Stimulated activated CD4-positive, alpha-beta T cell treated with anti-CD3 and anti-CD28 coated beads, Interleukin-1b, Interleukin-23, amount 100 ng/mL, for 48 hours (primary cell): ENCODE measurements at places on chromosomes 16 and 17.

DNA sequence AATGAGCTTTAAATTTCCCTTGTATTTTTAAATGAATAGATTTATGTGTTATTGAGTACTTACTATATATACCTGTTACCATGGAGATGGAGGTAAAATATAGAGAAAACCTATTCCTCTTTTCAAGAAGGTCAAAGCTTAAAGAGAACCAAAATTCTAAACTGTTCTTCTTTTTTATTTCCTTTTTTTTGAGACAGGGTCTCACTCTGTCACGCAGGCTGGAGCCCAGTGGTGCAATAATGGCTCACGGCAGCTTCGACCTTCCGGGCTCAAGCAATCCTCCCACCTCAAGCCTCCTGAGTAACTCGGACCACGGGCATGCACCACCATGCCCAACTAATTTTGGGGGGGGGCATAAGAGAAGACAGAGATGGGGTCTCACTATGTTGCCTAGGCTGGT is 25.0 kb upstream of the TMEM97 start:
- DNase-seq: no peak

DNA sequence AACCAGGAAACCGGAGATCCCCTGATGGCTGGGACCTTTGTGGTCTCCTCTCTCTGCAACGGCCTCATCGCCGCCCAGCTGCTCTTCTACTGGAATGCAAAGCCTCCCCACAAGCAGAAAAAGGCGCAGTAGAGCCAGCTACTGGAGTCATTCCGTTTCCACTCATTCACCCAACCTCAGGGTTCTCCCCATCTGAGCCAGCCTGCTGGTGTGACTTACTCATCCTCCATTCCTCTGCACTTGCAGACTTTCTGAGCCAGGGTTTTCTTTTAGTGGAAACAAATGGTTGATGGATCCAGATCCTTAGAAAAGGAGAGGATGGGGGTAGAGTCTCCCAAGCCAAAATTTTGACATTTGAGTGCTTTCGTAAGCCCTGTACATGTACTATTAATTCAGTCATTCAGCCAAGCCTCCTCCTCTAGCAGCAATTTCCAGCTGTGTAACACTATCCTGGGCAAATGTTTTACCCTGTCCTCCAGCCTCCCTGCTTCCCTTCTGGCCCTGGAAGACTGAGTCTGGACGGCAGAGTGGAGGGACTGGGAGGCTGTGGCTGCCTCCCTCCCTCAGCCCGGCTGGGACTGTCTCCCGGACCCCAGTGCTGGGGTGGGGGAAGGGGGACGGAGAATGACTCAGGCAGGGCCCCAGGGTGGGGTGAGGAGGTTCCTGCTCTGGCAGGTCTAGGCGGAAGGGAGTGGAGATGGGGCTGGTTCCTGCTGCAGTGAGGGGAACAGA is 2.3 kb downstream of the SOX15 start:
- no peak for DNase-seq

GRCh38 chr17:63476459-63476853 is 405 bp upstream of the ACE start:
- no peak for DNase-seq

GRCh38 chr16:48580925-48581500 is 29.0 kb downstream of the N4BP1 start:
- DNase-seq: no peak

- no peak for DNase-seq
These were observed 7.3 kb upstream of the AARSD1 start for GRCh38 chr17:42971589-42971988.

DNA sequence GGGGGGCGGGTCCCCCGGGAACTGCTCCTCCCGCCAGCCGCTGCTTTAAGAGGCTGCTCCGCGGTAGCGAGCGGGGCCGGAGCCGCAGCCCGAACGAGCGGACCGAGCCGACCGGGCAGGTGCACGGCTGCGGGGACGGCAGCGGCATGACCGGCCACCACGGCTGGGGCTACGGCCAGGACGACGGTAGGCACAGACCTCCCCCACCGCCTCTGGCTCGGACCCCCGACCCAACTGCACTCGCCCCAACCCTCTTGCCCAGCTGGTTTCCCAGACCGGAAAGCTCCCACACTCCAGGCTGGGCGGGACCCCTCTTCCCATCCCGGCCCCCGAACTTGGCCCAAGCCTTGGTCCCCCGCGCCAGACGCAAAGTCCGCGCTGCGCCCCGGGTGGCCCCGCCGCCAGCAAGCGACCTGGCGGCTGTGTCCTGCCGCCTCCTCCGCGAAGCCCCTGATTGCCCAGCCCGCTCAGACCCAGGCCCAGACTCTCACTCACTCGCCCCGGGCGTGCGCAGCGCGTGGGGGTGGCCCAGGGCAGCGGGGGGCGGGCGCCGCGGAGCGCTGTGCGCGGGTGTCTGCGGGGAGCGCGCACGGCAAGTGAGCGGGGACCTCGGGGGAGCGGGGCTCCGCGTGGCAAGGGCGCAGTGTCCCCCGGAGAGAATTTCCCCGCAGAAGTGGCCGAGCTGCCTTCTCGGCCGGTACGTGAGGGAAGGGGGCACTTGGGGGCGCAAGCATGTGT is at the start of gene CA7:
CA7 (plus strand) TSS at position 73 of the 738 bp plus-strand sequence; CDS start at position 147, 74 bp downstream.
- no peak for DNase-seq

DNA sequence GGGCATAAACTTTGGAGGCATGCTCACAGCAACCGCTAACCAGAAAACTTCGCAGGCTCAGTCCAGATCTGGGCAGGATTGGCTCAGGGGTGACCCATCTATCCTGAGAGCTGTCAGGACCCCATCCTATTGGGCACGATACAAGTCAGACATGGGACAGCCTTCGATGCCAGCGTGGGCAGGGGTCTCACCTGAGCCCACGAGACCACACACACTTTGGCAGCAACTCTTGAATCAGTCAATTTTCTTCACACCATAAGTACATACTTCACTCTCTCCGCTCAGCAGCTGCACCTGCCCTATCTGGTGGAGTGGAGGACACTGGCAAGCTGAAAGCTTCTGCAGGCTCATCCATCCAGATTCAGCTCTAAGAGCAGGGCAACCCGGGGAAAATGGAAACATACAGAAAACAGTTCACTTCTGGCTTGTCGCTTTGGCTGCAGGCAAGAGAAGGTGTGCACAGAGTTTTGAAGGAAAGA is 48.3 kb downstream of the ZFHX3 start:
- DNase-seq: no peak

- no peak for DNase-seq
These were observed 30.4 kb downstream of the CCDC182 start for GRCh38 chr17:57714665-57715180.

DNA sequence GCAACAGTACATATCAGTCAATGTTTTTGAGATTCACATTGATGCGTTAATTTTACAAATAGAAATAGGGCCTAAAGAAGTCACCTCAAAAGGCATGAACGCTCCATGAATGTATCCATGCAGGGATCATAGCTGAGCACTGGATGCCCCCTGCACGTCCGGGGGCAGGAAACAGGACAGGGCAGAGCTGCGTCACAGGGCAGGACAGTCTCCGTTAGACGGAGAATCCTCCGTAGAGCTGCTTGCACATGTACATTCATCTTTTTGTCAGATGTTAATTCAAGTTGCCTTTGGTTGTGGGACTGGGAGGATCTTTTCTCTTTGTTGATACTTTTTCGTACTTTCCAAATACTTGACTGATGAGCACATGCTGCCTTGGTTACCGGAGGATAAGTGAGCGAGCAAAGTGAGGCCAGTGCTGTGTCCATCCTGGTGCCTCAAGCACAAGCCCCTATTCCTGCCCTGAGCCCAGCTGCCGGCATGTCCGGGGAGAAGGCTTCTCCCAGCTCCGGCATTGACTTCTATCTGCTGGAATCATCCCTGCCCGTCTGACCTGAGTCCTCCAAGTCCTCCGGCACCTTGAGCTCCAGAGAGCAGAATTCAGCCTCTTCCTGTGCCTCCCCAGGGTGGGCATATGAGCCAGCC is 15.0 kb downstream of the GAA start:
- no peak for DNase-seq

DNA sequence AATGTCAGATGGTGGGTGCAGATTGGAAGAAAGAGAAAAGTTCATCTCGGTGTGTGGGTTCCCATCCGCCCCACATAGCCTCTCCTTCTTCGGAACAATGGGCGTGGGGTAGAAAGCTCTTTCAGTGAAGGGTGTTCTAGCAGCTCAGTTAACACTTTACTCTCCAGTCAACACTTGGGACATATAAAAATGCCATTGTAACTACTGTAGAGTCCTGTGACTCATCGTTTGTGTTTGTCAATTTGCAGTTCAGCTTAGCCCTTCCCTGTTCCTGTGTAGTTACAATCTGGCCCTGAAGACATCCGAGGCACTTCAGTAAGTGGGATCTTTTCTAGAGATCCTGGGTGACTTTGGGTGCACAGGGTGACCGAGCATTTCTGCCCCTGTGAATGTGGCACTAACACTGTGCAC is 11.5 kb upstream of the CLEC18C start:
- no peak for DNase-seq

GRCh38 chr16:11806721-11807120 is 9.7 kb upstream of the ZC3H7A start:
- no peak for DNase-seq

DNA sequence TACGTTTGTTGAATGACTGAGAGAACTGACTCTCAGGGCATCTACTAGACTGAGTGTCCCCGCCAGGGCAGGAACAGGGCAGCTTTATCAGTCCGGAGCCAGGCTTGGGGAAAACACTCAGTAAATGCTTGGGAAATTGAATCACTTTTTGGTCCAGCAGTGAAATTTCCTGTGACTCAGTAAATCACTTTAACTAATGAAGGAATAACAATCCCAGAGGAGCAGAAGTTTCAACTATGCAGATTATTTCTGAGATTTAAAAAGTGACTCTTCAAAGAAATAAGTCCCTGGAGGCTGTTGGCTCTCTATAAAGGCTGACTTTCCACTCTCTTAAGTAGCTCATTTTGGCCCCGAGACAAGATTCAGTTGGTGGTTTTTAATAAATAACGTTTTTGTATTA is 101.8 kb downstream of the FOXL1 start:
- no peak for DNase-seq

- DNase-seq: no peak
These were observed 38.6 kb upstream of the BRD7 start for GRCh38 chr16:50407351-50407750.

GRCh38 chr16:50709061-50709684 is 15.8 kb downstream of the NOD2 start:
- DNase-seq: no peak

DNA sequence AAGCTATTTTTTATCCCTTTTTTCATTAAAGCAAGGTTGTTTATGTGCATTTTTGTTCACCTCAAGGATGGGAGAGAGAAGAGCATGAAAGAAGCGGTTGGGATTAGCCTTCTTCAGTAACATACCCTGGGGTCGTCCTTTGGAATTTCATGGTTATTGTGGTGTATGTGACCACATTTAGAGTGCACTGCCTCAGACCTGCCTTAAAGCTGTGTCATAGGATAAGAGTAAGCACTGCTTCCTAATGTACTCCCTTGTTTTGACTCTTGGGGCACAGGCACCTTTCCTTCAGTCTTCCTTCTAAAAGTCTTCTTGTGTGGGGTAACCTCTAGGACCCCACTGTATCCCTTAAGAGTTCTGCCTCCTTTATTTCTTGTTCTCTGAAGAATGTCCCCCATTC is 28.9 kb downstream of the TNRC6A start:
- no peak for DNase-seq

DNA sequence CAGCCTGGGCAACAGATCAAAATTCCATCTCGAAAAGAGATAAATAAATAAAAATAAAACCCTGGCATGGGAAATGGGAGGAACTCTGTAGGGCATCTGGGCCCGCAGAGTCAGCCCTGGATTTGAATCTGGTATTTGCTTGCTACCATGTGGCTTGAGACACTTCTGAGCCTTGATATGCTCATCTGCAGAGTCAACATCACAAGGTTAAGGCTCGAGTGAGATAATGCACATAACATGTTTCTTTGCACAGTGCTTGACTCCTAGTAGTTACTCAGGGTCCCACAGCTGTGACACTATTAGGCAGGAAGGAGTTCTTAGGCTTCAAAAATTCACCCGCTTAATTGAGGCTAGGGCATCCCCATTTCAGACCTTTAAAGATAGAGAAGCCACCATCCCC is 21.3 kb downstream of the CDK5RAP3 start:
- DNase-seq: no peak

DNA sequence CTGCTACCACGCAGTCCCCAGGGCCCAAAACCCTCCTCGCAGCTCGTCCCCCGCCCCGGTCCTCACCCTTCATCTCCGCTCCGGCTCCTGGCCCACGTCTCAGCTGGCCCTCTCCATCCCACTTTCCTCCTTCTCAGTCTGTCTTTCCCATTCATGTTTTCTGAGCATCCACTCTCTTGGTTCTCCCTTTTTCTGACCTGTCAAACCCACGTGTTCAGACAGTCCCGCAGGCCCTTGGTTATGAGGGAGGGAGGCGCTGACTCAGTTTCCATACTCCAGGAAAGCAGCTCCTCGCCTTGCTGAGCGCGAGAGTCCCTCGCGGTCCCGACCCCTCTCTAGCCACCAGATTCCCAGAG is 392 bp upstream of the HID1 start:
- DNase-seq: no peak

DNA sequence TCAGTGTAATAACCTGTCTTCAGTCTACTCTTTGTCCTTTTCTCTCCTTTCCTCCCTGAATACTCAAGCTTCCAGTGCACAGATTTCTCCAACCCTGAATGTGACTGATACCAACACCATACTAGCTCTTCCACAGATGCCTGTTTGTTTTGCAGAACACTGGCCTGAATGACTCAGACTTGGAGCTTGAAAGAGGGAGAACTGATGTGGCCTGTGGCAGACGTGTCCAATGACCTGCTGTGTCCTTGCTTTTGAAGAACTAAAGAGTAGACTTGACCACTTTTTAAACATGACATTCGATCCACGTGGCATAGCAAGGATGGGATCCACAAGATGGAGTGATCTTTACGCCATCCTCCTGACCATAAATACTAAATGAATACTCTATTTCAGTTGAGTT is 361.0 kb downstream of the WWOX start:
- no peak for DNase-seq

GRCh38 chr17:82896071-82897000 is 56.5 kb upstream of the ZNF750 start:
- no peak for DNase-seq
